Breast epithelium (tissue), 4 donors: ENCODE measurements at places on chromosomes 2 and 18. TPM values are rescaled to one million over a fixed set of nuclear protein-coding genes. Genes with fewer than 3 reads are reported as not detected.

SLC35G4 gene
- total RNA-seq, result not detected

BCL11A gene
- 0.64 TPM for total RNA-seq

UGT1A10 gene
- total RNA-seq, result not detected

TUBA3E gene
- not detected for total RNA-seq

ZNF512 gene
- 39.7 TPM for total RNA-seq

EPB41L3 gene
- 90.5 TPM for total RNA-seq

CNDP1 gene
- total RNA-seq, result not detected

GALR1 gene
- under 0.01 TPM for total RNA-seq

SCG2 gene
- not detected for total RNA-seq

FECH gene
- total RNA-seq, result 31.1 TPM

ANKMY1 gene
- total RNA-seq, result 13.0 TPM

EHBP1 gene
- 65.9 TPM for total RNA-seq

AQP12B gene
- total RNA-seq, result not detected

FMNL2 gene
- 36.1 TPM for total RNA-seq

SLC9A4 gene
- not detected for total RNA-seq

GPR17 gene
- total RNA-seq, result not detected

LNPK gene
- total RNA-seq, result 23.8 TPM

B3GNT7 gene
- total RNA-seq, result 5.3 TPM

ZBTB7C gene
- 6.1 TPM for total RNA-seq

ANKRD30B gene
- 11.0 TPM for total RNA-seq

POTEC gene
- total RNA-seq, result not detected

UGT1A5 gene
- total RNA-seq, result not detected

LRRTM1 gene
- total RNA-seq, result not detected

ABCB11 gene
- 18.4 TPM for total RNA-seq

MPP4 gene
- total RNA-seq, result 0.29 TPM

WDR35 gene
- total RNA-seq, result 18.7 TPM

RAX gene
- total RNA-seq, result not detected

PARD3B gene
- 66.2 TPM for total RNA-seq

ZNF24 gene
- total RNA-seq, result 79.0 TPM
